ENCODE measurements at places on chromosomes 11 and 22.

GRCh38 chr22:38176170-38176741, 5.4 kb downstream of the PLA2G6 start:
- DNase-seq, result peak; percentile 71

- DNase-seq, result no peak
Measured at GRCh38 chr11:498297-499181, 8.5 kb downstream of the RNH1 start.

- no peak for DNase-seq
Measured at GRCh38 chr11:105152021-105152512, 12.5 kb upstream of the CARD18 start.

DNA sequence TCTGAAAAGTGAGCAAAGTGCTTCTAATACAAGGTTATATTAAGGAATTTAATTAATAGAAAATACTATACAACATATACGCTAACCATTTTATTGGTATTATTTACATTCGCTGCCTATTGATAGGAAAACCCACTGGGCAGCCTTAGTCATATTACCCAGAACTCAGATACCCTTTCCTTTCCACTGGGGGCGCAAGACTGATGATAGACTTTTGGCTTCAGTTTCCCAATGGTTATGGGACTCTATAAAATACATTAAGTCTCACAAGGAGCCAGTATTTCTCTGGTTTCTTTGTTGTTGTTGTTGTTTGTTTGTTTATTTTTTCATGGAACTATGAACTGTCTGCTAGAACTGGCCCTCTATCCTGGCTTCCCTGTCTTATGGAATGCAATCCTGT, 471.1 kb upstream of the KIRREL3 start:
- DNase-seq, result no peak

- no peak for DNase-seq
Measured at GRCh38 chr11:8070417-8071115, 10.4 kb upstream of the TUB start.

DNA sequence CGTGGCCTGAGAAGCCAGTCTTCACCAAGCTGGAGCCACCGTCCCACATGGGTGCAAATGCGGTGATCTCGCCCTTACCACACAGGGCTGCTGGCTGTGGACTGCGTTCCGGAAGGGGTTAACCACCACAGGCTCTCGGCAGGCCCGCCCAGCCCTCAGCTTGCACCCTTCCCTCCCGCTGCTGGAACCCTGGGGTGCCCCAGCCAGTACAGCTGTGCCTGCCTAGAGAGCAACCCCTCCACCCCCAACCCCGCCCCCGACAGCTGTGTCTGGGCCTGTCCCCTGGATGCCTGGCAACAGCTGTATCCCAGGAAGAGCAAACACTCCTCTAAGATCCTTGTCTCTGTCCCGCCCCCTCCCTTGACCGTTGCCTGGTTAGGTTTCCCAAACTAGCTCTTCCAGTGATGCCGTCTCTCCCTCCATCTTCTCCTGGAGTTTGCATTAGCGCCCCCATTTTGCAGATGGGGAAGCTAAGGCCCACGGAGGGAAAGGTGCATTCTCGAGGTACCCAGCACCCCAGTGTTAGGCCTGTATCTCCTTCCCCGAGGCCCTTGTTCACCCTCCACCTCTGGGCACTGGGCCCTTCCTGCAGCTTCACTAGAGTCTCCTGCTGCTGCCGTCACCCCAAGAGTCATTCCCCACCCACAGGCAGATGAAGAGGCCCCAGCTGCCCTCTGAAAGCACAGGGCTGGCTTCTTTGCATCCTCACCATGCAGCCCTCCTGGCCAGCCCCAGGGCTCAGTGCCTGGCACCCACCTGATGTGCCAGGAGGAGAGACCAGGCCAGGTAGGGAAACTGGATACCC, 12.6 kb upstream of the COX8A start:
- DNase-seq, result no peak

DNA sequence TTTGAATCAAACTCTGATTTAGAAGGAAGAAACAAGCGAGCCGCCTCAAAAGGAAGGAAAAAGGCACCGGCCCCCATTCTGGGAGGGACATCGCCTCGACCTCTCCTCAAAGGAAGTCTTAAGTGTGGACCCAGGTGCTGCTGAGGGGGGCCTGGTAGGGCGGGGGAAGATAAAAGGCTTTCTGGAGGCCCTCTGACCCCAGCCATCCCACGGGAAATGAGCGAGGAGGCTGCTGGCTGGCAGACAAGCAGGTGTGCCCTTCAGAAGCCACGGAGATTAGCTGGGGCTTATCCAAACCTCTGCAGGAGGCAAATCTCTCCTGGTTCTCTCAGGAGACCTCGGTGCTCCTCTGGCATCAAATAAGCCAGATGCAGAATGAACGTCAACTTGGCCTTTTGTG, 171.4 kb upstream of the BLID start:
- DNase-seq, result no peak

DNA sequence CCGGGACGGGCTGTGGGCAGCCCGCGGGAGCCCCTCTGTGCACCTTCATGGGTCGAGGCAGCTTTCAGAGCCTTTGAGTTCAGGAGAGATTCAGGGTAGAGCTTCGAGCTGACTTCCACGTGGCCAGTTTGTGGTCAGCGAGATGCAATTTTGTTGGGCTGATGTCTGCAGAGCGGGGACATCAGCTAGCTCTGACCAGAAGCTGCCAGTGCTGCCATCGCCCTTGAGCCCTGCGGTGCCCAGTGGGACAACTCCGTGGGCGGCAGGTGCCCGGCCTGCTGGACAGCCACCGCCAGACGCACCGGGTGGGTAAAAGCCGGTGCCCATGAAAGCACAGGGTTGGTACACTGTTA, 719 bp downstream of the TALDO1 start:
- no peak for DNase-seq

- DNase-seq, result no peak
Measured at GRCh38 chr22:36741204-36741793, 34.6 kb downstream of the IFT27 start.

GRCh38 chr11:72750556-72751115, 1.6 kb downstream of the ARAP1 start:
- no peak for DNase-seq

DNA sequence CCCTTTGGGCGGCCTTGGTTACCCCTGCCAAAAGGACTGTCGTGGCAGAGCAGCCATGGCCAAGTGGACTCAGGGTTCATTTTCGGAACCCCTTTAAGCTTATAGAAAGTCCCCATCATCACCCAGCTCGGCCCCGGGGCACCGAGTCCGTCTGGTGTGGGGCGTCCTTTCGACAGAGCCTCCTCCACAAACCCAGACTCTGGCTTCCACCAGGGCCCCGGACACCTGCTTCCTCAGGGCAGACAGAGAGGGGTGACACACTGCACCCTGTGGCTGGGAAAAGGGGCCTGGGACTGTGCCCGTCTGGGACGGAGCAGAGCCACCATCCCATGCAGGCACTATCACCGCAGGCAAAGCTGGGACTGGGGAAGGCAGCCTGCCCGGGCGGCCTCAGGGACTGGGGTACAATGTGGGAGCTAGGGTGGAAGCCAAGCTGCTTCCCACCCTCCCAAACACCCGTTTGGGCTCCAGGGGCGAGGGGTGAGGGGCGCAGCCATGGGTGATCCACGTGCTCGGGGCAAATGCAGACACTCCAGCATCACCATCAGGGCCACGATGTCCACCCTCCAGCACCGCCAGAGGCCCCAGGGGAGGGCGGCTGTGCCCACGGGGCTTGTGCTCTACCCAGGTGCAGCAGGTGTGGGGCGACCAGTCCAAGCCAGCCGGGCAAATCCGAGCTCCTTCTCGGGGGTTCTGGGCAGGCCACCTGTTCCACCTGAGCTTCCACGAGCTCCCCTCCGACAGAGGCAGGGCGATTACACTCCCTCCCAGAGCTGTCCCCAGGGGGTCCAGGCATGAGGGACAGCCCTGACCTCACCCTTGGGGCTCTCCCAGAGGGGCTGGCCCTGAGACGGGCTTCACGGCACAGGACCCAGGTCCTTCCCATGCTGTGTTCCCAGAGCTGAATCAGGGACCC, 11.7 kb upstream of the MRPL23 start:
- DNase-seq, result no peak

GRCh38 chr11:78929906-78930220, 355.2 kb upstream of the NARS2 start:
- no peak for DNase-seq

DNA sequence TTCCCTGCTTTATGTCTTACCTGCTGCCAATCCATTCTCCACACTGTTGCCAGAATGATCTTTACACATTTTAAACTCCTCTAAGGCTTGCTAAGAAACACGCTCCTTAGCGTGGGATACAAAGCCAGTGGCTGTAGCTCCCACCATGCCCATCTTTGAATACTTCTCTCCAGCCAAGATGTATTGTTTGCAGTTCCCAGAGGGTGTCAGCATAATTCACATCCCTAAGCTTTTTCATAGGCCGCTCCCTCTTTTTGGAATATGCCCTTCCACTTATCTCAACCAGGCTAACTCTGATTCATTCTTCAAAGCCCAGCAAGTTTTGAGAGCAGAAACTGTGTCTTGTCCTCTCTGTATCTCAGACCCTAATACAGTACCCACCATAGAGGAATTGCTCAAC, 8.1 kb upstream of the UPK2 start:
- DNase-seq, result no peak

DNA sequence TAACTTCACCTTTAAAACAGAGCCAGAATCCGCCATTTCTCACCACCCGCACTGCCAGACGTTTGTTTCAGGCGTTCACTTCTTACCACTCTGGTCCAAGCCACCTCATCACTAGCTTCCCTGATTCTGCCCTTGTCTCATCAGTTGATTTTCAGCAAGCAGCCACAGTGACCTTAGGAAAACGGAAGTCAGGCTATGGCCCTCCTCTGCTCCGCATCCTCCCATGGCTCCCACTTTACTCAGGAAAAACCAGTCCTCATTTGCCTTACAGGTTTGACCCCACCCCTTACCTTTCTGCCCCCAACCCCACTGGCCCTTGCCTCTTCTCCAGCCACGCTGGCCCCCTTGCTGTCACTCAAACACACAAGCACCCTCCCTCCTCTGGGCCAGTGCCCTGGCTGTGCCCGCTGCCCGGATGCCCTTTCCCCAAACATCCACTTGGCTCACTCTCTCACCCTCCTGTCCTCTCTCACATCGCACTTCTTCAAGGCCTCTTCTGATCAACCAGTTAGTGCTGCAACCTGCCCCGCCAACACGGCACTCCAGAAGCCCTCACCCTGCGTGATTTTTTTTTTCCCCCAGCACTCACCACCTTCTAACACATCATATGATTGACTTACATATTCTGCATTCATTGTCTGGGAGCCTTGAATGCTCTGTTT, 18.9 kb downstream of the TPST2 start:
- no peak for DNase-seq

- DNase-seq, result no peak
Measured at GRCh38 chr11:121140369-121140768, 39.3 kb downstream of the TECTA start.

DNA sequence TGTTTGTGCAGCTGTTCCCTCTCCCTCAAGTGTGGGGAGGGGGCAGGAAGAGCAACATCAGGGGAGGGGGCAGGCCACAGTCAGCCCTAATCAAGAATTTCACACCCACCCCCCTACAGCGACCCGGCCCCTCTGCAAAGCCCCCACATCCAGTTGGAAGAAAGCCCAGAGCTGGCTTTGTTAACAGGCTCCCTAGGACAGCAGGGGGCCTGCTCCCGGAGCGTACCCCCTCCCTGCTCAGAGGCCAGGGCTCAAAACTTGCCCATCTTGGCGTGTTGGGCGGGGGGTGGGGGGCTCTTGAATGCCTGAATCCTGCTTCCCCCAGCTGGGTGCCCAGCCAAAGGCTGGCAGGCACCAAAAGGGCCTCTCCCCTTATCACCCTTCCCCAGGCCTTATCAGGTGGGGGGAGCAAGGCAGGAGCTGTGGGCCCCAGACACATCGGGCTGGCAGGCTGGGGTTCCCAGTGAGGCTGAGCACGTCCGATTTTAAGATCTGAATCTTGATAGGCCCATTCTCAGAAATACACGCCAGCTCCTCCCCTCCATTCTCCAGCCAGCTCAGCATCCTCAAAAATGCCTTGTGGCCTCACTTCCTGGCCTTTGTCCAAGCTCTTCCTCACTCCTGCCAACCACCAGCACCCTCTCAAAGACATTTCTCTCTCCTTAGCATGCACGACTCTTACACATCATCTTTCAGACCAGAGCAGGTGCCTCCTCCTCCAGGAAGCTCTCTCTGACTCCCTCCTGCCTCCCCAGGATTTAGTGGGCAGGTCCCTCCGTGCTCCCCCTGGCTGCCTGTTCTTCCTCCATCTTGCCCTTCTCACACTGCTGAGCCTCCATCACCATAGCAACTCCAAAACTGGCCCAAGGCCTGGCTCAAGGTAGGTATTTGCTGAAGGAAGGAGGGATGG, 384.8 kb downstream of the MN1 start:
- no peak for DNase-seq

DNA sequence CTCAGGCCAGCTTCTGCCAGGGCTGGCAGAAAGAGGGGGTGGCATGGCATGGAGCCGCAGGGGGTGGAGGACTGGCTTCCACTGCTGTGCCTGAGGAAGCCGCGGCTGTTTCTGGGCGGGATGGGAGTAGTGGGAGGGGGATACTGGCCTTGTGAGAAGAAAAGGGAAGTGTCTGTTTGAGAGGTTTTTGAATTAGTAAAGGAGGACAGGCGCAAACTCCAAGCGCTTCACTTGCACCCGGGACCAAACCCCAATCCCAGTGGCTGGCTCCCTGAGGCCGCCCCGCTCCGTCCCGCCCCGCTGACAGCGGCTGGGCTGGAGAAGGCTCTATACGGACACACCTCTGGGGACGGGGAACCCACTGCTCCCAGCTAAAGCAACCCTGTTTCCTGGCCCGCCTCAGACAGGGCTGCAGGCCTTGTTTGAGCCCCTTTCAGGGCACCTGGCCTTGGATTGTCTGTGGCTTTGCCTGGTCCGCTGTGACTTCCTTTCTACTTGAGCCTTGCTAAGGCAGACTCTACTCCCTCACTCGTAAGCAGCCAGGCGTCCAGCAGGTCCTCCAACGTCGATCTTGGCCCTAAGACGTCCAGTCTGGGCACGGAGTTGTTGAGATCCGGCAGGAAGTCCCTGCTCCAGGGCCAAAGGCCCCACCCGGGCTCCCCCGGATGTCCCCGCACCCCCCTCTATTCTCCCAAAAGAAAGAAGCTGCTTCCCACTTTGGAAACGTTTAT, 2.2 kb downstream of the APOA1 start:
- no peak for DNase-seq

- no peak for DNase-seq
Measured at GRCh38 chr22:32761251-32761903, 40.1 kb upstream of the TIMP3 start.

GRCh38 chr22:39491696-39492095, 10.4 kb upstream of the MIEF1 start:
- no peak for DNase-seq

- DNase-seq, result no peak
Measured at GRCh38 chr11:132463295-132464002, 1068.9 kb downstream of the OPCML start.

- no peak for DNase-seq
Measured at GRCh38 chr11:107561688-107562087, 3.8 kb downstream of the ALKBH8 start.

- no peak for DNase-seq
Measured at GRCh38 chr11:116990811-116991210, 107.4 kb downstream of the SIK3 start.

Data from cortex of kidney (tissue), 1 donor.